ENCODE measurements at places on chromosomes 5 and 9.

DNA sequence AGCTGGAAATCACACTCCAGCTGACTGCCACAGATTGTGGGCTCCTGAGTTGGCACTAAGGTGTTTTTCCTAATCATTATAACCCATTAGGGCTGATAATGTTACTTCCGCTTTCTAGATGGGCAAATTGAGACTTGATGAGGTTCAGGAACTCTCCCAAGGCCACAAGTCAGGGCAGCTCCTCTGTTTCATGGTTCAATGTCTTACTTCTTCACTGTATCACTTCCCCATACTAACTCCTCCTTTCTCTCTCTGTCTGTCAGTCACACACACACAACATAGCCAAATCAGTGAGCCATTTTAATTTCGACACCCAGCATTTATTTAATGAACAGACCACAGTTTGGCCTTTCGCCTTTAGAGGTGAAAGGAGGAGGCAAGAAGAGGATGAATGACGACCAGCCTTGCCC is 17.8 kb upstream of the TRAF1 start:
- DNase-seq: no peak

- no peak for DNase-seq
Observed at GRCh38 chr9:8491563-8491962, 692.0 kb upstream of the DMAC1 start.

- no peak for DNase-seq
Observed at GRCh38 chr5:162078805-162079204, 11.2 kb downstream of the GABRG2 start.

- DNase-seq: no peak
Observed at GRCh38 chr5:80797428-80798024, 142.7 kb upstream of the DHFR start.

- DNase-seq: no peak
Observed at GRCh38 chr5:158529454-158529853, 570.3 kb downstream of the EBF1 start.

DNA sequence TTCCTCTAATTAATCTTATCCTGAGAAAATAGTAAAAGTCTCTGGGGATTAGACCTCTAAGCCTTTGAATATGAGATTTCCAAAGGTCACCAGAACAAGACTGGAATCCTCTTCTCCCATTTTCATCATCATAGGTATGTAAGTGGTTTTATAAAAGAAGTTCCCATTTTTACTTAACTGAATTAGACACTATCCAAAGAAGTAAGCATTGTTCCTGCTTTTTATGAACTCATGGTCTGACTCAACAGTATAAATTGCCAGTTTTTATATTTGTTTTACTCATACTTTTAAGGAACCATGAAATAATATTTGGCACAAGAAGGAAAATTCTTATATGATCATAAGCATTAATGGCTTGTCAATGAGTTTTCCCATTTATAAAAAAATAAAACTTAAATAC is 167.1 kb upstream of the ADRA1B start:
- DNase-seq: no peak

DNA sequence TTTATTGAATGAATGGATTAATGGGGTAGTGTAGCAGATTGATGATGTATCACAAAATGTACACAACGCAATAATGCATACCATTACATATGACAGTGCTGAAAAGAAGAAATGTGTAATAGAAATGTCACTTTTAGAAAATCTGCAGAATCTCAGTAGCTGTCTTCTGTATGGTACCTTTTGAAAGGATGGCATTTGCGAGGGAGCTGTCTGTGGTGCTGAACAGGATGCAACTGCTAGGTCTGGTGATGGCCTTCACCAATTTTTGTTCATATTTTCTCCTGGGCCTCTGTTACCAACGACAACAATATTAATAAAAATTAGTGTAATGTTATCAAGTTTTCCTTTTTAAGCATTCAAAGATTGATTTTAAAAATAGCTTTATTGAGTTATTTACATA is 36.2 kb upstream of the OTULIN start:
- DNase-seq: peak; percentile 60

DNA sequence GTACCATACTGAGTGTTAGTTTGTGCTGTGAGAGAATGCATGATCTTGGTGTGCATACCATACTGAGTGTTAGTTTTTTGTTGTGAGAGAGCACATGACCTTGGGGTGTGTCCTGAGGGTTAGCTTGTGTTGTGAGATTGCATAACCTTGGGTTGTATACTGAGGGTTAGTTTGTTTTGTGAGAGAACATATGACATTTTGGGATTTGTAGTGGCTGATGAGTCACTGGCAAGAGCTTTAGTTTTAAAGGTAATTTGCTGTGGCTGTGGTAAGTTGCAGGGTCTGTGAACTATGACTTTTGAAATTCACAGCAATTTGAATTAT is 1068.3 kb upstream of the EDIL3 start:
- no peak for DNase-seq

- no peak for DNase-seq
Observed at GRCh38 chr9:89445801-89446251, 52.1 kb downstream of the SEMA4D start.

GRCh38 chr9:104092875-104093600 is 1.1 kb upstream of the SMC2 start:
- no peak for DNase-seq

DNA sequence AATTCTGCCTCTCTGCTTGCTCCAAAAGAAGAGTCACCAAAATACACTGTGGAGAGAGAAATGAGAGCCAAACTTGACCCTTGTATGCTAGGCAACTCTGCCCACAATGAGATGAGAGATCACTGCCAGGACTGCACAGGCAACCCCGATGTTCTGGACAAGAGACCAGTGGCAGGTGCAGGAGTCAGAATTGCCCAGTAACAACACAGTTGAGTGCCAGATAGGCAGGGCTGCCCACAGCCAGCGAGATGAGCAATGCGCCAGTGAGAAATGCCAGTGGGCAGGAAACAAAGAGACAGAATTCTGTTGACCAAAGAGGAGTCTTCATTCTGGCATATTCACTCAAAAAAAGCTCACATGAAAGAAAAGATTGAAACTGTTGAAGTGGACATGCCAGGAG is 570.7 kb downstream of the CAAP1 start:
- no peak for DNase-seq

DNA sequence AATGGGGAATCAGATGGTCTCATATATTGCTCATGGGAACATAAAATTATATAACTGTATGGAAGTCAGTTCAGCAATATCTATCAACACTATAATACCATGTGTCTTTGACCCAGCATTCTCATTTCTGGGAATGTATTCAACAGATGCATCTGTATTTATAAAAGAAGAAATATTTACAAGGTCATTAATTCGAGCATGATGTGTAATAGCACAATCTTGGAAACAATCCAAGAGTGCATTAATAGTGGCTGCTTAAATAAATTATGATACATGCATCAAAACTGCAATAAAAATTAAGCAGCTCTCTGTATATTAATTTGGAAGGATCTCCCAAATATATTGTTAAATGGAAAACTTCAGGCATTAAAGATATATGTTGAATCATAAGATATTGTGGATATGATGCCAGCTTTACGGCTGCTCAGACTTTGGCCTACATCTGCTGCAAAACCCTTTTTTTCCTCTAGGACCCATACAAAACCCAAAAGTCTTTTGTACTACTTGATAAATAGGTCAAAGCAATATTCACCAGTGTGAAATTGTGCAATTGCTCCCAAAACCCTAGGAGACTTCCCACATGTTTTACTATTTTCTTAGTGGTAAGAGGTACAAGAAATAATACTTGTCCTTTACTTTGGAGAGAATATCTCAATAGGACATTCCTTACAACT is 45.3 kb upstream of the ISOC1 start:
- no peak for DNase-seq

DNA sequence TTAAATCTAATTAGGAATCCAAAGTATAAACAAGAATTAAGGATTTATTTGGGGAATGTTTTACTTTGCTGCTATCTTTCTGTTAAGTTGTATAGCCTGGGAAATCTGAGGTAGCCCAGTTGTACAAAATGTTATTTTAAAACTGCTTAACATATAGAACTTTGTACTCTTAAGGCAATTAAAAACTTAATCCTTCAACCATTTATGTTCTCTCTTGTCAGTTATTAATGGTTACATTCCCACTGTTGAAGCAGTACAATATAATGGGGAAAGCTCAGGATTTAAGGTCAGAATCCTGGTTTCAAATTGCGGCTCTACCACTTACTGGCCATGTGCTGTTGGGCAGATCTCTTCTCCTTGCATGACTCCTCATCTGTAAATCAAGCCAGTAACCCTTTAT is 32.7 kb downstream of the FBXO38 start:
- DNase-seq: no peak

- peak; percentile 26 for DNase-seq
Observed at GRCh38 chr9:110891760-110892159, 146.5 kb downstream of the LPAR1 start.

GRCh38 chr5:117065800-117066199 is 491.2 kb upstream of the SEMA6A start:
- DNase-seq: no peak

GRCh38 chr5:178289438-178289837 is 56.8 kb upstream of the PHYKPL start:
- no peak for DNase-seq

GRCh38 chr5:72474516-72474915 is 32.7 kb downstream of the ZNF366 start:
- DNase-seq: no peak

GRCh38 chr5:1519631-1520210 is 4.0 kb downstream of the LPCAT1 start:
- no peak for DNase-seq

DNA sequence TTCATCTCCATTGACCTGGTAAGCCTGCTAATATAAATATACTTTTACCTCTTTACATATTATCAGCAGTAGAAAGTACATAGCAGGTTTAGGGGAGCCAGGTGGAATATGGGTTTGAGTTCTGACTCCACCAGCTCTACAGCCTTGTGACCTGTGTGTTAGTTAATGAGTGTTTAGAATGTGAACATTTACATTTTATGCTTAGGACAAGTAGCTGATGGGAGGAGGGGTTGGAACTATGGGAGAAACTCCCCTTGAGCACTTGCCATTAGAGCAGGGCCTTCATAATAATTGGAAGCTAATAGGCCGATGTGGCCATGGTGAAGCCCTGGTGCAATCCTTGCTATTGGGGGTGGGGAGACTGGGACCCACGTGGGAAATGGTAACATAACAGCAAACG is 148.3 kb upstream of the NTRK2 start:
- DNase-seq: no peak

DNA sequence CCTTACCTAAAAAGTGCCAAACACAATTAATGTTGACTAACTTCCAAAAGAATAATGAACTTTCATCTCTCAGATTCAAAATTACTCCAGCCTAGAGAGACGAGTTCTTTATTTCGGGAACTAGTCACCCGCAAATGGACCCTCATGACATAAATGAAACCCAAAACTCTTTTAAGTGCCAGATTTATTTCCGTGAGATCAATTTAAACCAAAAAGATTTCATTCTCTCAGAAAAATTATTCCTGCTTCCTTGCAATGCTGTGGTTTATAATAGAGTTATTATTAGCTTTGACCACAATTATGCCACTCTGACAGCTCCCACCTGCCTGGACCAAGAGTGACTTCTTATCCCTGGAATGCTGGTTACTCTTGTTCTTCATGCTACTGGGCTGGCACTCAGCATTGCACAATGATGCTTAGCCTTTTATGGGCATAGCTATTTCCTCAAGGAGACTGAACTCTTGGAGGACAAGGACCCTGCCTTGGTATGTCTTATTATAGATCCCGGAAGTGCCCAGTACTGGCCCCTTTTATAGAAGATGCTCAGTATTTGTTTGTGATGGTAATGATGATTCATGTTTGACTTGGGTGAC is 183.5 kb downstream of the SNX18 start:
- DNase-seq: peak; percentile 88

GRCh38 chr9:38243993-38244392 is 148.5 kb upstream of the ALDH1B1 start:
- DNase-seq: no peak

DNA sequence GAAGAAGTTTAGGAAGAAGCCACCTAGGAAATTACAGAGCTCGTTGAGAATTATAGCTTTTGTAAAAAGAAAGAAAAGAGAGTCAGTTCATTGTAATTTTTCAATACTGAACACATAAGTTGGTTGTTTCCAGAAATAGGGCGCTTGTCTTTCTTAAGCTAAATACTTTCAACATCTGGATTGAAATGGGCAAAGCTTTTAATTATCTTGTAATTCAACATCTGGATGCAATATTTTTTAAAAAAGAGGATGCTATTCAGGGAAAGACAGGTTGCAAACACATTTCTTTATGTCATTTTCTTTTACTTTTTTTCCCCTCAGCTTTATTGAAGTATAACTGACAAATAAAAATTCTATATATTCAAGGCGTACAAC is 100.7 kb upstream of the TRPC7 start:
- no peak for DNase-seq

DNA sequence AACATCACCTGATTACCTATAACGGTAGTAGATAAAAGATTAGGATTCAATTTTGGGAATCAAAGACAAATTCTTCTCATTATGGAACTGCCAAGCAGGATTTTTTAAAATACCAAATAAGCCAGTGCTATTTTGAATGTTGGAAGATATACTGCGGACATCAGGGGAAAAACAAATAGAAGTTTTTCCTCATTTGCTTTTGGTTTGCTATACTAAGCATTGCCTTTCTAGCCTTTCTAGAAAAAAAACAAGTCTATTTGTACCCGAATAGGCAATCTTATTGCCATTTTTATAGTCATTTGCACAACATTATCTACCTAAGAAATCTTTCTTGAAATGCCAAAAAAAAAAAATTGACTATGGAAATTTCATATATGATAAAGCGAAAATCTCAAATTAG is 379.5 kb downstream of the CDH10 start:
- no peak for DNase-seq

GRCh38 chr9:33113799-33114547 is 37.5 kb upstream of the SMU1 start:
- DNase-seq: no peak

DNA sequence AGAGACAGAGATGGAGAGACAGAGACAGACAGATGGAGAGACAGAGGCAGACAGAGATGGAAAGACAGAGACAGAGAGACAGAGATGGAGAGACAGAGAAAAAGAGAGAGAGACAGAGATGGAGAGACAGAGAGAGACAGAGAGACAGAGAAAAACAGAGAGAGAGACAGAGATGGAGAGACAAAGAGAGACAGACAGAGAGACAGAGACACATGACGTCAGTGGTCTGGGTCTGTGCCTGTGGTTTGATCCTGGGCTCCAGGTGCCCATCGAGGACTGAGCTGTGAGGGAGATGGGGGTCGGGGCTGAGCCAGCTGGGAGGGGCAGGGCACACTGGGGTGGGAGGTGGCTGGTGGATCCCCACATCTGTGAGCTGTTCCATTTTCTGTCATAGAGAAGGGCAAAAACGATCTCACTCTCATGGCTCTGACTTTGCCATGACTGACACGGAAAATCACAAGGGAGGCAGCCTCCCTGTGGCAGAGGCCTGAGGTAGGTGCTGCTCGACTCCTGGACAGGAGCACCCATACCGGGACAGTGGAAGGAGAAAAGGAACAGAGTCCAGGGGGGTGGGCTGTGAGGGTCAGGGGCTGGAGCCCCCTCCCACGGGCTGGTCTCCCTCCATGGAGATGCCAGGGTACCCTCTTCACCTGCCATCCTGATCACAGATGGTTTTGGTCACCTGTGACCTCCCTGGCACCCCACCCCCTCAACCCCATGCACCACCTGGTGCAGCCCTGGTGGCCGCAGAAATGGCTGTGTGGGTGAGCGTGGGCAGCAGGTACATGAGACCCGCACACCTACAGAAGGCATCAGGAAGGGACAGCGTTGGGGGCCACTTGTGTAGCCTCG is 28.8 kb downstream of the GLT6D1 start:
- no peak for DNase-seq

Data from AG08395 (cell line).